ENCODE measurements at places on chromosomes 6 and 20. TPM values are rescaled to one million over a fixed set of nuclear protein-coding genes. Genes with fewer than 3 reads are reported as not detected.

The HCRTR2 gene
- total RNA-seq: not detected

The CD24 gene
- total RNA-seq: 33.1 TPM

- peak overlapping the region; percentile 8 for H3K27ac ChIP-seq
- no peak overlapping the region for H3K4me3 ChIP-seq
- no peaks in the 10 kb centered on the region for H3K27me3 ChIP-seq
- peaks cover 58% of the 10 kb centered on the region for H3K4me1 ChIP-seq
- peaks cover 53% of the 10 kb centered on the region for H3K36me3 ChIP-seq
Measured at GRCh38 chr20:34522969-34523871, 7.0 kb downstream of the DYNLRB1 start.

- H3K27ac ChIP-seq: no peak overlapping the region
- no peak overlapping the region for H3K4me3 ChIP-seq
- DNase-seq: no peak
- H3K4me1 ChIP-seq: peaks cover 17% of the 10 kb centered on the region
- no peaks in the 10 kb centered on the region for H3K36me3 ChIP-seq
Measured at GRCh38 chr6:139882977-139883728, 508.7 kb upstream of the CITED2 start.

DNA sequence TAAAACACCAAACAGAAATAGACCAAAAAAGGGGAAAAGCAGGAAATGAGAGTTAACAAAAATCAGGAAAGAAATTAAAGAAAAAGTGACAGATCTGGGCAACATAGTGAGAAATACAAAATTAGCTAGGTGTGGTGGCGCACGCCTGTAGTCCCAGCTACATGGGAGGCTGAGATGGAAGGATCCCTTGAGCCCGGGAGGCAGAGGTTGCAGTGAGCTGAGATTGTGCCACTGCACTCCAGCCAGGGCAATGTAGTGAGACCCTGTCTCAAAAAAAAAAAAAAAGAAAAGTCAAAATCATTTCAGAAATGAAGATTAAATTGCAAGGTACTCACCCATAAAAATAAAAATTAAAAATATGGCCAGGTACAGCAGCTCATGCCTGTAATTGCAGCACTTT lies 13.0 kb upstream of the GRM4 start:
- H3K27ac ChIP-seq: no peak overlapping the region
- H3K4me1 ChIP-seq: peaks cover 11% of the 10 kb centered on the region
- DNase-seq: no peak
- no peaks in the 10 kb centered on the region for H3K36me3 ChIP-seq
- peaks cover 17% of the 10 kb centered on the region for H3K27me3 ChIP-seq
- no peak overlapping the region for H3K4me3 ChIP-seq

DNA sequence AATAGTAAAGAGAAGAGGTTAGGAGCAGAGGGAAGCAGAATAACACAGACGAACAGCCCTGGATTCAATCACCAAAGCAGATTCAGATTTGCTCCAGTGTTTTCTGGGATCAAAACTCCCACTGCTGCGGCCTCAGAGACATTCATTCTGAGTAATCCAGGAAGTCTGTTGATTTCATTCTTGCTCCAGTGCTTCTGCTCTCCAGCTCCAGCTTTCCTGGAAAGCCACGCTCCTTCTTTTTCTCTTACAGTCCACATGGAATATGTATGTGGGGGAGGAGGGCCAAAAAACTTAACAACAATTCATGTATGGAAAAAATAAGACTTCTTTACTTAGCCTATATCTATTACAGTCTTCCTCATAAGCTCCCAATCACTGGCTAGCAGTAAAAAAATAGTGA lies 26.4 kb upstream of the UST start:
- H3K4me3 ChIP-seq: no peak overlapping the region
- no peaks in the 10 kb centered on the region for H3K36me3 ChIP-seq
- no peaks in the 10 kb centered on the region for H3K27me3 ChIP-seq
- no peaks in the 10 kb centered on the region for H3K4me1 ChIP-seq

DNA sequence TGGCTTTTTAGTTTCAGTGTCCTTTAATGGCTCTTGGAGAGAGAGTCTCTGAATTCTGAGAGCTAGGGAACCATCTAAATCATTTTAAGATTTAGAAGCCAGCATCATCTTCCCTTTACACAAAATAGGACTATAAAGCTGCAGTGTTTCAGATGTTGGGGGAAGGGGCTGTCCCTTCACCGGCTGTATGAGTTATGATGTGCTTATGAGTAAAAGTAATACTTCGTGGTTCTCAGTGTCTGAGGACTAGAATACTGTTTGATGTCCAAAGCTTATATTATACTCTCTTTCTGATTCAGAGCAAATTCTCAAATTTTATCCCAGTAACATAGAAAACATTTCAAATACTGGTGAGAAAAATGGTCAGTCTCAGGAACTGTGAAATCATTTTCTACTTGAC lies 63.5 kb upstream of the FAM8A1 start:
- H3K4me3 ChIP-seq: no peak overlapping the region
- H3K27ac ChIP-seq: no peak overlapping the region
- H3K27me3 ChIP-seq: no peaks in the 10 kb centered on the region

GRCh38 chr6:49606721-49607390 lies 29.8 kb downstream of the RHAG start:
- no peak overlapping the region for H3K27ac ChIP-seq
- H3K27me3 ChIP-seq: peaks cover 5% of the 10 kb centered on the region
- H3K36me3 ChIP-seq: no peaks in the 10 kb centered on the region
- DNase-seq: no peak
- H3K4me1 ChIP-seq: no peaks in the 10 kb centered on the region

- no peak for DNase-seq
- H3K27me3 ChIP-seq: peaks cover 96% of the 10 kb centered on the region
- no peak overlapping the region for H3K27ac ChIP-seq
- no peaks in the 10 kb centered on the region for H3K36me3 ChIP-seq
- H3K4me3 ChIP-seq: no peak overlapping the region
- no peaks in the 10 kb centered on the region for H3K4me1 ChIP-seq
Measured at GRCh38 chr6:28737750-28738395, 185.9 kb downstream of the TRIM27 start.

DNA sequence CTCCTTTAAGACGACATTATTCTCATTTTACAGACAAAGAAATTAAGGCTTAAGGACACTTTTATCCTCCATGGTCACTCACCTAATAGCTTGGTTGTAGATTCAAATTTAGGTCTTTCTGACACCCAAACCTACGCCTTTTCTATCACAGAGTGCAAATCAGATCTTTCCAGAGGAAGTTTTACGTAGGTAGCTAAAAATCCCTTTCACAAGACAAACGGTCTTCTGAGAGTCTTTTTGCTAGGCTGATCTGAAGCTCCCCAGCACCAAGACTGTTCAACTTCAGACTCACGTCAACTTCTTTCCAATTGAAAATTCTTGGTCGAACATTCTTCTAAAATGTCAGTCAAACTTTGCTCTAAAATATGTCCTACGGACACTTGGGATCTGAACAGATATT lies 46.5 kb downstream of the BLOC1S5 start:
- no peak overlapping the region for H3K4me3 ChIP-seq
- H3K36me3 ChIP-seq: peaks cover 22% of the 10 kb centered on the region
- H3K27me3 ChIP-seq: no peaks in the 10 kb centered on the region

DNA sequence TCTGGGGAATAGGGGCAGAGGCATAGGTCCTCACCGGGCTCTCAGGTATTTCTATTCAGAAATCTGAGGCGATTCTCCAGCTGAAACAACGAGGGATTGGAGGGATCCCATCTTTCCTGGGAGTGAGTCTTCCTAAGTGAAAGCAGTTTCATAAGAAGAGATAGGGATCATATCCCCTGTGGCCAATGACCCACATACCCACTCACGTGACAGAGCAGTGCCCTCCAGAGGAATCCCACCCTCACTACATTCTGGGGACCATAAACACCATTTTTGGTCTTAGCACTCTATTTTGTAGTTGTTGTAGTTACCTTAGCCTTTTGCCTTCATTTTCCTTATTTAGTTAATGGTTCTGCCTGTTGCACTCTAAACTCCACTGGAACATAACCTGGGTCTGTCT lies 121.1 kb downstream of the GPR63 start:
- no peak overlapping the region for H3K27ac ChIP-seq
- no peaks in the 10 kb centered on the region for H3K27me3 ChIP-seq
- no peaks in the 10 kb centered on the region for H3K36me3 ChIP-seq

GRCh38 chr6:13695252-13695651 lies 16.4 kb downstream of the RANBP9 start:
- no peak for DNase-seq
- H3K4me3 ChIP-seq: no peak overlapping the region
- peaks cover 31% of the 10 kb centered on the region for H3K4me1 ChIP-seq
- H3K27me3 ChIP-seq: no peaks in the 10 kb centered on the region
- H3K36me3 ChIP-seq: peaks cover 11% of the 10 kb centered on the region

DNA sequence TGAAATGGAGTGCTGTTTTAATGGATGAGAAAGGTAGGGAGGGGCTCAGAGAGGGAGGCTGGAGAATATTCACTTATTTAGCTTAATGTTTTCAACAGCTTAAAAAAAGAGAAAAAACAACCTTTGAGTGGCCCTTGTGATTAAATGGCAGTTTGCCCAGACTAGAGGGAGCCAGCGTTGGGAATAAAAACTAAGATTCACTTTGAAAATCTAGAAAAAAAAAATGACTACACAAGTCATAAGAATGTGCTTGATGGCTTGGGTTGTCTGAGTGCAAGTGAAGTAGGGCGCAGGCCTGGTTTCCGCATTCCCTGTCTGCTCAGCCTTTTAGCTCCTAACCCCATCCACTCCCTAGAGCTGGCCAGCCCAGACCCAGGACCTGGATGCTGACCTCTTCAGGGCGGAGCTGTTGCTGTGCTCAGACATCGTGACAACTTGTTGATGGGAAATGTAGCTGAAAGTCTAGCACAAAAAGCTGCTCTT lies 28.9 kb downstream of the UTRN start:
- peak overlapping the region; percentile 59 for H3K27ac ChIP-seq
- no peaks in the 10 kb centered on the region for H3K27me3 ChIP-seq
- peak; percentile 87 for DNase-seq
- H3K4me1 ChIP-seq: peaks cover 56% of the 10 kb centered on the region

Measured in lower lobe of right lung (tissue), 2 donors.